ENCODE measurements at places on chromosomes 13 and 19.

GRCh38 chr13:51804295-51805172 lies 571 bp upstream of the DHRS12 start:
- DNase-seq: peak; percentile 25

- DNase-seq: no peak
Measured at GRCh38 chr19:45082170-45082569, 3.1 kb downstream of the GEMIN7 start.

DNA sequence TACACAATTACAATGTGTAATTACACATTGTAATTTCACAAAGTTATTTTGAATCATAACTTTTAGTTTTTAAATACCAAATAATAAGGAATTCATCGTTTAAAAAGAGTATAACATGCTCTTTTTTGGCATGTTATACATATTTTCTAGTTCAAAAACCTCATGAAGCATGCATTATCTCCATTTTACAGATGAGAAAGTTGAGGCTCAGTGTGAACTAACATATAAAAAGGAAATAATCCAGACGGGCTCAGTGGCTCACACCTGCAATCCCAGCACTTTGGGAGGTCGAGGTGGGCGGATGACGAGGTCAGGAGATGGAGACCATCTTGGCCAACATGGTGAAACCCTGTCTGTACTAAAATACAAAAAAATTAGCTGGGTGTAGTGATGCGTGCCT lies 107.9 kb downstream of the PCDH9 start:
- DNase-seq: no peak

GRCh38 chr13:41919741-41920487 lies 41.0 kb downstream of the VWA8 start:
- DNase-seq: no peak

DNA sequence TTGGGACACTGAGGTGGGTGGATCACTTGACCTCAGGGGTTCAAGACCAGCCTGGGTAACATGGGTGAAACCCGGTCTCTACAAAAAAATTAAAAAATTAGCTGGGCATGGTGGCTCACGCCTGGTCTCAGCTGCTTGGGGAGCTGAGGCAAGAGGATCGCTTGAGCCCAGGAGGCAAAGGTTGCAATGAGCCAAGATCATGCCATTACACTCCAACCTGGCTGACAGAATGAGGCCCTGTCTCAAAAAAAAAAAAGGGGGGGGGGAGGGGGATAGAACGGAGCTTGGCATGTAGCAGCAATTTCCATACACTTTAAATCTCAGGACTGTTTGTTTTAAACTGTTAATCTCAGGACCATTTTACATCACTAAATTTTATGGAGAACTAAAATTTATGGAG lies 2.2 kb downstream of the ACP7 start:
- no peak for DNase-seq

GRCh38 chr13:80237646-80238045 lies 103.3 kb downstream of the SPRY2 start:
- no peak for DNase-seq

- no peak for DNase-seq
Measured at GRCh38 chr13:94435604-94436226, 43.8 kb downstream of the DCT start.

DNA sequence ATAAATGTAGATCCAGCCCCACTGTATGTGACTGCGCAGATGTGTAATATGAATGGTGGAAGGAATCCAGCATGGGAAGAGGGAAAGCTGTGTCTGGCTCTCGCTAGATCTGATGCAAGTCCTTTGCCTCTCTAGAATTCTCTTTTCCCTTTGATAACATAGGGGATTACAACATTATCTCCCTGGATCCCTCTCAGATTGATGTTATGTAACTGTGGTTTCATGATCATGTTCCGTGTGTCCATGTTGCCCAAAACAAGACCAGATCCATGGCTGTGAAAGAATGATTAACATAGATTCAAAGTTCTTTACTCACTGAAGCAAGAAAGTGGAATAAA lies 184.0 kb upstream of the UBL3 start:
- no peak for DNase-seq

DNA sequence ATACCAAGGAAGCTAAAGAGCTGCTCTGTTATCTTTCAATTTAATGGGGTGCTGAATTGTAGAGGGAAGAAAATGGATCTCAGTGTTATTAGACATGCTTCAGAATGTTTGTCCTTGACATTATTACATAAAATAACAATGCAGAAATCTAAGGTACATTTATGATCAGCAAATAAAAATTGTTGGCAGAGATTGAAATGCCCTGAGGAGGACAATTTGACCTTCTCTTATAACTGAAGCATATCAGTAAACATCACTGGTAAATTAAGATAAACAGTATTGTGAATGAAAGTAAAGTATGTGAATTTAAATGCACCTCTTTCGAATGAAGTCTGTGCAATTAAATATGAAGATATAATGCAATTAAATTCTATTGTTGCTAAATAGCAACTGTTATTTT lies 1362.1 kb upstream of the ATXN8OS start:
- DNase-seq: no peak

DNA sequence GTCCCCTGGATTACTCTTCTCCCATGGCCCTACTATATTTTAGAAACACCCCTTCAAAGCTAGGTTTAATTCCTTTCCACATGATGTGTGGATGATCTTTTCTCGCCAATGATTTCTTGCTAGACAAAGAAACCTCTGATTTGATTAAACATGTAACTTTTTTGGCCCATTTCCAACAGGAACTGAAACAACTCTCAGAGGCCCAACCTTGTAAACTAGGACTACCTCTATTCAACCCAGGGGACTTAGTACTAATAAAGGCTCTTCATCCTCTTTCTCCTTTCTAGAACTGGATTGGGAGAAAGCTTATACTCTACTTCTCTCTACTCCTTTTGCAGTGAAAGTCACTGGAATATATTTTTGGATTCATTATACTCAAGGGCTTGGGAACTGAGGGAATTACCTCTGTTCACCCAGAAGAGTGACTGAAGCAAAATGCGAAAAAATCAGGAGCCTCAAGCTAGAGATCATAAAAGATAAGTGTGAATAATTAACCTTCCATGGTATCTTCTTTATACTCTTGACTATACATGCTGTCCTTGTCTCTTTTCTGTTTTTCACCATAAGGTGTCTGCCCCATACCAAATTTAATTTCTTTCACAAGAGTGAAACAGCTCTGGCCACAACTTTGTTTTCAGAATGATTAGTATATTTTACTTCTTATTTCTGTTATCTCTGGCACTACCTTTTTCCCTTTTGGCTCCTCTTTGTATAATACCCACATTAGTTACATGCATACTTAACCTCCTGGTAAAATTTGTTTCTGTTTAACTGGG lies 977.6 kb downstream of the SLITRK5 start:
- no peak for DNase-seq

GRCh38 chr19:12785431-12786031 lies 5.8 kb upstream of the JUNB start:
- no peak for DNase-seq

GRCh38 chr19:39236527-39236926 lies 8.3 kb downstream of the IFNL3 start:
- DNase-seq: peak; percentile 53

GRCh38 chr13:44231786-44232516 lies 141.7 kb upstream of the SERP2 start:
- DNase-seq: no peak

DNA sequence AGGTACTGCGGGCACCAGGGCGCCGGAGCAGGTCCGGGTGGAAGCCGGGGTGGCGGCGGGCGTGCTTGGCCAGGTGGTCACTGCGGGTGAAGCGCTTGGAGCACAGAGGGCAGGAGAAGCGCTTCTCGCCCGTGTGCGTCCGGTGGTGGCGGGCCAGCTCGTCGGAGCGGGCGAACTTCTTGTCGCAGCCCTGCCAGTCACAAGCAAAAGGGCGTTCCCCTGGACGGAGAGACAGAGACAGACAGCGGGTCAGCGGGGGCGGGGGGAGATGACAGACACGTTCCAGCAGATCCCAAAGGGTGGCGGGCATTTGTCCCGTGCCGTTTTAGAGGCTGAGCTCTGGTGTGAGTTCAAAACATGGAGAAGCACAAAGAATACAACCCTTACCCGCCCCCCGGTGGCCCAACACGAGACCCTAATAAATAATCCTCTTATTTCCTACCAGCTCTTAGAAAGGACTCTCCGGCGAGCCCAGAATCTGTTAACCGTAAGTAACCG lies 6.3 kb upstream of the REXO1 start:
- DNase-seq: no peak

DNA sequence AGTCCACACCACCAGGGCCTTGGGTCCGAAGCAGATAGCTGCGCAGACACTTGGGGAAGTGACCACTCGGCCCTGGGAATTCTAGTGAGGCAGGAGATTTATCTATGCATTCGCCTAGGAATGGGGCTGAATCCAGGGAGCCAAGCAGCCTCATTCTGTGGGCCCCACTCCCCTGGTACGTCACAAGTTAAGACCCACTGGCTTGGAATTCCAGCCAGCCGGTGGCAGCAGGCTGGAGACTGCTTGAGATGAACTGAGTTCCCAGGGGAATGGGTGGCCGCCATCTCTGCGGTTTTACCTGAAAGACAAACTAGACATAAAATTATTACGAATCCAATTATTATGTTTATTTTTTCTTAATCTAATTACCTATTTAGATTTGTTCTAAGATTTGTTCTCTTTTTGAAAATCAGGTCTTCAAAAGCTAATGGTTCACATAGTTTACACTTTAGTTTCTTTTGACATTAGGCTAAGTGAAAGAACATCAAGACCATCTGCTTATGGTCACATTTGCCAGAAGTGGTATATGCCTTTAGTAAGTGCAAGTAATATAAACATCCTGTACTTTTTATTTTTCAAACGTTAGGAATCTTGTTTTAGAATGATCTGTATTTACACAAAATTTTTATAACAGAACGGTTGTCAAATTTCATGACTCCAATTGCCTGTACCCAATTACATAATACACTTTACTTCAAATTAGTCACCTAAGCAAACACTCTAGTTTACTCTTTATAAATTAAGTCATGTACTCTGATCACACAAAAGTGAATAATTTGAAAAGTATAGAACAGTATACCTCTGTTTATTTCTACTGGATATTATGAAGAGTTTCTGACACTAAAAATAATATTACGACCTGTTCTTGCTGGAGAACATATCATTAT lies 74.4 kb downstream of the SLITRK6 start:
- no peak for DNase-seq

DNA sequence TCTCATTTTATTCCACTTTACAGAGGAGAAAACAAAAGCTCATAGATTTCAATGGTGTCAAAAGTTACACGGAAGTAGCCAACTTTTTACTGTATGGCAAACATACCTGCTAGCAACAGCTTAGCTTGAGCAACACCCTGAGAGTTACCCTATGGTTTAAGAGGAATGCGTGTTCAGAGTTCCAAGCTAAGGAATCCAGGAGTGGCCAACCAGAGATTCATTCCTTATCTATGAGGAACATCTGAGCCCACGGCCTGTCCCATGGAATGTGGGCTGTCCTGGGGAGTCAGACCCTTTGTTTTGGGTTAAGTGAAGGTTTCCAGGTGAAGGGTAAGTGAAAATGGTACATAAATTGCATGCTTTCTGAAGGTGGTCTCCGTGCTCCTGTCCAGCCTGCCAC lies 67.5 kb downstream of the STARD13 start:
- DNase-seq: no peak

- DNase-seq: no peak
Measured at GRCh38 chr19:35628264-35628564, 622 bp upstream of the RBM42 start.

DNA sequence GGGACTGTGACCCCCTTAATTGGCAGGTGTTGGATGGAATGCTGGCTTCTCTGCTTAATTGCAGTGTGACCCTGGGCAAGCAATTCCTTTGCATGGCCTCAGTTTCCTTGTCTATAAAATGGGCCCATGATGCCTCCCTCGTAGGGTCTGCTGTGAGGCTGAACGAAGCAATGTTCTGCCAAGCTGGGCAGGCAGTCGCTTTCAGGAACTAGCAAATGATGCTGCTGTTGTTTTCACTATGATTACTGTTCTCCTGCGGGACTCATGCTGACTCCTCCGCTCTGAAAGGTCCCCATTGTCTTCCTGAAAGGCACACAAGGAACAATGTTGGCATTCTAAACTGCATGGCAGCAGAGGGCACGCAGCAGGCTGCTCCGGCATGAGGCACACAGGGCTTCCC lies 6.8 kb downstream of the BICRA start:
- DNase-seq: no peak

DNA sequence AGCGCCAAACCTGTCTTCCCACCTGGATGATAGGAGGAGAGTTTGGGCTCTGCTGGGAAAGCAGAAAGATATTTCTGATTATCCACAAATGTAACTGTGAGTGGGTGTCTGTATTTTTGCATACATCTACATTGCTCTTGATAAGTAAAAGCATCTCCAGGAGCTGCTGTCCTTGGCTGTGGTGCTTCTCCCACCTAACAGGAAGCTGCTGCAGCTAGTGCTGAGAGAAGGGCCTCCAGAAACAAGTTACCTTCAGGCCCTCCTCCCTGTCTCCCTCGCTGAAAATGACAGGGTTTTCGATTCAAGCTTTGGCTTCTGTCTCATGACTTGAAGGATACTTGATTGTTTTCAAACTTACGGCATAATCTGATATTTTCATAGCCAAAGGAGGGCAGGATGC lies 90.1 kb downstream of the FOXO1 start:
- DNase-seq: peak; percentile 5

DNA sequence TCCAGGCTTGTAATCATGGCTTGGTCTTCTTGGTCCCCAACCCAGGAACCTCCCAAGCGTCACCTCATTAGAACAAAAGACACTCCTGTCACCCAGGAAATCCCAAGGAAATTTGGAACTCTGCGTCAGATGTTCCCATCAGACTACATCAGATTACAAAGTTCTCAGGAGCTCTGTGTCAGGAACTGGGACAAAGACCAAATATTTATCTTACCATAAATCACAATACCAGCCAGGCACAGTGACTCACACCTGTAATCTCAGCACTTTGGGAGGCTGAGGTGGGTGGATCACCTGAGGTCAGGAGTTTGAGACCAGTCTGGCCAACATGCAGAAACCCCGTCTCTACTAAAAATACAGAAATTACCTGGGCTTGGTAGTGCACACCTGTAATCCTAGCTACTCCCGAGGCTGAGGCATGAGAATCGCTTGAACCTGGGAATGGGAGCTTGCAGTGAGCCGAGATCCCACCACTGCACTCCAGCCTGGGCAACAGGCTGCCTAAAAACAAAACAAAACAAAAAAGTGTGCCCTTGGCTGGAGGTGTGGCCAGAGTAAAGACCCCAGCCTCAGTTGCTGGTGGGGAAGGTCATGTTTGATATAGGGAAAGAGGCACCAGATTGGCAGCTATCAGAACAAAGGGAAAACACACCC lies 16.7 kb upstream of the CCDC124 start:
- no peak for DNase-seq

- no peak for DNase-seq
Measured at GRCh38 chr13:113597391-113598080, 13.0 kb downstream of the TFDP1 start.

DNA sequence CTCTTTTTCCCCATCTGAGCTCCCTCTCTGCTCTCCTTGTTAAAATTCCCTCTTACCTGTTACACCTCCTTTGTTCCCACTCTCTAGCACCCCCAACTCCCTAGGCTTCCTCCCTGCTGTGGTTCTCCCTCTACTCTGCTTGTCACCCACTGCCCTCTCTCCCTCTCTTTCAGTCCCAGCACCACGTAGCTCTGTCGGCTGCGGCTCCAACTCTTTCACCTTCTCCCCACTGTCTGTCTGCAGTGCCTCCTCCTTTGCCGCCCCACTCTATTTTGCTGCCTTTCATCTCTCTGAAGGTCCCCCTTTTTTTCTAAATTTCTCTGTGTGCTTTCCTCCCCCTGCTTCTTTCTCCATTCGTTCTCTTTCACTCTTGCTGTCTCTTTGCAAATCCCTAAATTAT lies 1.1 kb downstream of the ZNF836 start:
- no peak for DNase-seq

- DNase-seq: no peak
Measured at GRCh38 chr19:53659292-53659691, 27.5 kb downstream of the DPRX start.

GRCh38 chr13:84290386-84290785 lies 408.1 kb upstream of the SLITRK1 start:
- DNase-seq: no peak
